CD4-positive, alpha-beta T cell (primary cell): ENCODE measurements at places on chromosomes 4 and X.

DNA sequence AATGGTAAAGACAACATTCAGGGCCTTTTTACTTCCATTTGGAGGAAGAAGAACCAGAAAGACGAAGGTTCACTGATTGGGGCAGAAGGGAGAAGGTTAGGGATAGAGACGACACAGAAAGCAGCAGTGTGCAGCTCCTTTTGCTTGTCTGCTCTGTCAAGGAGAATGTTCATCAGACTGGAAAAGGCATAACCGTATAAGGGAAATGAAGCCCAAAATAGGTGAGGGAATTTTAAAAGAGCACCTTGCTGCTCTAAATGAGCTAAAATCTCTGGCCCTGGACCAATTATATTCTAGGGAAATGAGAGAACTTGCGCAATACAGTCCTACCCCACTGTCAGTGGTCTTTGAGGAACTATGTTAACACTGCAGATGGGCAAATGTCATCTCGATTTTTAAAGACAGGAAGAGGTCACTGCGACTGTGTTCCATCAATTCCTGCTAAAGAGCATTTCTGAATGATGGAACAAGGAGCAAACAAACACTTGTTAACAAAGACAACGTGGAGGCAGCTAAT lies 909.8 kb upstream of the FTHL17 start:
- DNase-seq = no peak

DNA sequence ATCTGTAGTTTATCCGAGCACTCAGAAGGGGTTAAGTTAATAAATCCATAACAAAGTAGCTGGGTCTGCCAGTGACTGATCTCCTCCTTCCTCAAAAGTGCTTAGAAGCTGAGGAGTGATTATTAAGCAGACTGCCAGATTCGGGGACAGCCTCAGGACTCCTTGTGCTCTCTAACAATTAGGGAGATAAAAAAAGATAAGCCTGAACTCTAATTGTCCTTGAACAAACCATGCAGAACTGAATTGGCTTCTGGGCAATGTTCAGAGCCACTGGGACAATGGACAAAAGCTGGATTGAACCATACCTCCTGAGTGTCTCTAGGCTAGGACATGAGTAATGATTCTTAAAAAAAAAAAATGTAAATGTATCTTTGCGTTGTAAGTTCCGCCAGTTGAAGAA lies 22.7 kb upstream of the GRPR start:
- DNase-seq = no peak

- DNase-seq = no peak
Observed at GRCh38 chr4:158610790-158611189, 60.9 kb downstream of the C4orf46 start.

DNA sequence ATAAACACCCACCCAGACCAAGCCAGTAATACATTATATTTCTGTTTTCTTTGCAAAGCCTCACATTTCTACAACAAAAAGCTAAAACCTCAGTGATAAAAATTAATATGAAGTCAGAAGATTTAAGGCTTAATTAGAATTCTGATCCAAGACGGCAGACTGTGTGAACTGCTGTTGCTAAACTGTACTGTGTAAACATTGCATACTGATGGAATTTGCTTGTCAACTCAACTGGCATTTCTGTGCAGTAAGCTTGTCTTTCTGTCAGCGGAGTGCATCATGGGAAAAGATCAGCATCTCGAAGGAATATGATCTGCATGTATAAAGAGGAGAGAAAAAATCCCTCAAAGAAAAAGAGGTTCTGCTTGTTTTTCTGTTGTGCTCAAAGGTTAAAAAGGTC lies 69.4 kb upstream of the SPANXB1 start:
- DNase-seq = no peak

- no peak for DNase-seq
Observed at GRCh38 chr4:85826060-85826678, 351.2 kb downstream of the ARHGAP24 start.
